Esophagus squamous epithelium (tissue), 5 donors: ENCODE measurements at places on chromosomes 16 and 17.

- no peak for DNase-seq
Measured at GRCh38 chr16:23959072-23959751, 123.4 kb downstream of the PRKCB start.

DNA sequence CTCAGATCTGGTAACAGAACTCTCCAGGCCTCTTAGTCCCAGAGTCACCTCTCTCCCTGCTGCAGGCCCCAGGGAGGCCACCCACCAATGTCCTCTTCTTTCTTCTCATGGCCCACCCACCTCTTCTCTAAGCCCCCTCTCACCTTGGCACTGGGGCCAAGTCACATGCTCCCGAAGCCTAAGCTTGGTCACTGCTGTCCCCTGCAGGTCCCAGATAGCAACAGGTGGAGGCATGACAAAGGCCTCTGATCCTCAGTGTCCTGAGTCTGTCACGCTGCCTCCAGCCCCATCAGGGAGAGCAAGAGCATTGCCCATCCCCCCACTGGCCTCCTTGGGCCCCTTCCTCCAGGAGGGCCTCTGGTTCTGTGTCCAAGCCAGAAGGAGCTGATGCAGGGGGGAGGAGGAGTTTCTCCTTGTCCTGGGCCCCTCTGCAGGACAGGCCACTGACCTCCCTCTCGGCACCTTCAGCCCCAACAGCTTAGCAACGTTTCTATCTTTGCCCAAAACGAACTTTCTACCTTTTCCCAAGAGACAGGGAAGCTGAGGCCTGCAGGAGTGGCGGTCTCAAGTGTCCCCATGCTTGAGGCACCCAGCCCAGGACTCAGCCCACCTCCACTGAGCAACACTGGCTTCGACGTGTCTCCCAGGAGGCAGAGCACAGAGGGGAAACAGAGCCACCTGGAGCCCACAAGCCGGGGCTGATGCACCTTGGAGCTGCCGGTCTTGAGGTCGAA, 8.6 kb downstream of the P2RX1 start:
- no peak for DNase-seq

DNA sequence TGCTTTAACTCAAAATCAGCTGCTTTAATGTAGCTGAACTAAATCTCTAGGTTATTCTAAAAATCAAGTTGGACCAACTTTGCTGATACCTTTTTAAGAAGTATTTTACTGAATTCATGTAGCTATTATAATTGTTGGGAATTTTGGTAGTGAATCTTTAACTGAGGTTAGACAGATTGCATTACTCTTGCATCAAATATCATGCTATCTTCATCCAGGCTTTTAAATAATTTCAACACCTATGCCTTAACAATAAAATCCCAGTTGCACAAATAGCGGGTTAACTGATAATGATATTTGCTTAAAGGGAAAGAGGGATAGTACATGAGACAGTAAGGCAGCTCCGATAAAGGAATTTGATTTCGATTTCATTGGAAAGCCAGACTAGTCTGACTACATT, 241.3 kb upstream of the TBX2 start:
- DNase-seq = no peak

- no peak for DNase-seq
Measured at GRCh38 chr17:56690441-56691291, 97.2 kb downstream of the NOG start.

GRCh38 chr17:77640252-77640651, 318.3 kb upstream of the TNRC6C start:
- DNase-seq = no peak

- DNase-seq = no peak
Measured at GRCh38 chr17:42791948-42792347, 6.6 kb downstream of the COA3 start.

DNA sequence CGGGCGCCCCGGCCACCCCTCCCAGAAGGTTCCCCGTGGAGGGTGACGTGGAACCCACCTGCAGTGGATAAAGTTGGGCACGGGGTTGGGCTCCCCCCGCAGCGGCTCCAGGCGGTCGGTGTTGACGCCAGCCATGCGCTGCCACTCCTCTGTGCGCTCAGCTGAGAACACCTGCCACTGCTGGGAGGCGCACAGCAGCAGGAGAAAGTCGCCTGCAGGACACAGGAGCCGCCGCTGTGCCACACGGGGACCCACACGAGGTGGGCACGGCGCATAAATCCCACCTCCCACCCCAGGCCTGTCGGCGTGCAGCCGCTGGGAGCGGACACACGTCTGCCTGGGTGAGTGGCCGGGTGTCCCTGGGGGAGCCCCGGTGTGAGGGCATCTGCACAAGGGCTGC, 20.7 kb downstream of the CTU2 start:
- no peak for DNase-seq

GRCh38 chr17:1931844-1932579, 93.1 kb downstream of the RTN4RL1 start:
- no peak for DNase-seq

DNA sequence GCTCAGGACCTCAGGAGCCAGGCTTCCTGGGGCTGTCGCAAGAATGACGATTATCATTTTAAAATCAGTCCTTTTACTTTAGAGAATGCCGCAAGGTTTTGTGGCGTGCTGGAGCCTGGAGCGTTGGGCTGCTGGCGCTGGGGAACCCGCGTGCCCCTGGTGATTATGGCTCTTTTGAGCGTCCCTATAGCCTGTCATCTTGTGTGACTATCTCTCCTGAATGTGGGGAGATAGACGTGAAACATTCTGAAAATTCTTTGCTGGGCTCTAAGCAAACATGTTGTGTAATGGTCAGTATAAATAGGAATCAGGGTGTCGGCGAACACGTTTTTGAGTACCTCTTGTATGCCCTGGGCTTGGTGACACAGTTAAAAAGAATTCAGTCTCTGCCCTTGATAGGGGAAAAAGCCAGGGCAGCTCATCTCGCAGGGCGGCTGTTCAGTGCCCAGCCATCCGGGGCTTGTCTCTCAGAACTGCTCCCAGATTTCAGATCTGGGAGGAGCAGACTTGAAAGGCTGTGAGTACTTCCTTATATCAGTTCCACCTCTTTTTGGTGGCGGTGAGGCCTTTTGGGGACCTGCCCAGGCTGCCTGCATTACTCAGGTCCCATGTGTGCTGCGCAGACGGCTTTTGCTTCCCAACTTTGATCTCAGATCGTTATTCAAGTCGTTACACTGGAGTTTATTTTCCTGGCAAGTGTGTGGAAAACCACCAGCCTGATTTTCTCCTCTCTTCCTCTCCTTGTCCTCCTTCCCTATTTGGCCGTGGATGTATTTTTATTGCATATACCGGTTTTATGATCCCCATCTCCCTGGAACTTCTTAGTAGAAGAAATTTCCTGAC, 973 bp downstream of the SLC7A6 start:
- no peak for DNase-seq

DNA sequence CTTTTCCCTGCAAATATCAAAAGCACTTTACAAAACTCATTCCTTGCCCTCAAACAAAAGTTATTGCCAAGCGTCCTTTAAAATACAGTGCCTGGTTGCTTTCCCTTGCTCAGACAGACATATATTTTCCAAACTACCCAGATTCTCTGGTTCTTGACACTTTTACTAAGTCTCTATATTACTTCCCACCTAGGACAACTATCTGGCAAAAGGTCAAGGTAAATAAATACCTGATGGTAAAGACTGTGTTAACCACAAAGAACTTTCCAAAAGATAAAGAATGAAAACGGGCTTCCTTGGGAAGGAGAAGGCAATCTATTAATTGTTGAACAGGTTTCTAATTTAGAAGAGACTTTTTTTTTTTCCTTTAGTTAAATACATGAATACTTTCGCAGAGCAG, 1.9 kb downstream of the HS3ST3A1 start:
- DNase-seq = no peak

- DNase-seq = no peak
Measured at GRCh38 chr17:3260600-3260999, 37.6 kb downstream of the OR3A1 start.

DNA sequence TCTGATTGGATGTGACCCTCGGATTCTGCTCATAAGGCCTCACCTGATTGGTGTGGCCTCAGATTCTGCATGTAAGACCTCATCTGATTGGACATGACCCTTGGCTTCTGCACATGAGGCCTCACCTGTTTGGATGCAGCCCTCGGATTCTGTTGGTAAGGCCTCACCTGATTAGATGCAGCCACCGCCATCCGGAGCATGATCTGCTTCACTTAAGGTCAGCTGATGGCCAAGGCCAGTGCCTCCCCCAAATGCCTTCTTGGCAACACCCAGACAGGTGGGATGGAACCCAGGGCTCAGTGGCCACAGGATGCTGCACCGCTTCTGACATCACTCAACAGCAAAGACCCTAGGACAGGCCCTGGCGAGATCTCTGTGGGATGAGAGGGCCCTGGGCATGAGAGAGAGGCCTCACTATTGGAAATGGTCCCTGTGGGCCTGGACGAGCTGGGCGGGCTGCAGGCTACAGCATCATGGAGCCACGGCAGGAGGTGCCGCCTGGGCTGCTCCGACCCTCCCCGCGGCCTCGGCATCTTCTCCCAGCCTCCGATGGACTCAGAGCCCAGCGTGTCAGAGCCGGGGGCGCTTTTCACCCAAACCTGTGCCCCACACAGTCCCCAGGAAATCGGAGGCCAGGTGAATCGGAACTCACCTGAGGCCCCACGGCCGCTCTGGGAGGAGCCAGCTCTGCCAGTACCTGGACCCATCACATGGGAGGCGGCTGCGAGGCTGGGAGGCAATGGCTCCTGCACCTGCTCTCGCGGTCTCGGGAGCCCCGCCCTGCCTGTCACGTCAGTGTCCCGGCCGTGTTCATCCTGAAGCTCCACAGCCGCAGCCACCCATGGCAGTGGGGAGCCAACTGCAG, 60.9 kb upstream of the ZNF469 start:
- DNase-seq = no peak

DNA sequence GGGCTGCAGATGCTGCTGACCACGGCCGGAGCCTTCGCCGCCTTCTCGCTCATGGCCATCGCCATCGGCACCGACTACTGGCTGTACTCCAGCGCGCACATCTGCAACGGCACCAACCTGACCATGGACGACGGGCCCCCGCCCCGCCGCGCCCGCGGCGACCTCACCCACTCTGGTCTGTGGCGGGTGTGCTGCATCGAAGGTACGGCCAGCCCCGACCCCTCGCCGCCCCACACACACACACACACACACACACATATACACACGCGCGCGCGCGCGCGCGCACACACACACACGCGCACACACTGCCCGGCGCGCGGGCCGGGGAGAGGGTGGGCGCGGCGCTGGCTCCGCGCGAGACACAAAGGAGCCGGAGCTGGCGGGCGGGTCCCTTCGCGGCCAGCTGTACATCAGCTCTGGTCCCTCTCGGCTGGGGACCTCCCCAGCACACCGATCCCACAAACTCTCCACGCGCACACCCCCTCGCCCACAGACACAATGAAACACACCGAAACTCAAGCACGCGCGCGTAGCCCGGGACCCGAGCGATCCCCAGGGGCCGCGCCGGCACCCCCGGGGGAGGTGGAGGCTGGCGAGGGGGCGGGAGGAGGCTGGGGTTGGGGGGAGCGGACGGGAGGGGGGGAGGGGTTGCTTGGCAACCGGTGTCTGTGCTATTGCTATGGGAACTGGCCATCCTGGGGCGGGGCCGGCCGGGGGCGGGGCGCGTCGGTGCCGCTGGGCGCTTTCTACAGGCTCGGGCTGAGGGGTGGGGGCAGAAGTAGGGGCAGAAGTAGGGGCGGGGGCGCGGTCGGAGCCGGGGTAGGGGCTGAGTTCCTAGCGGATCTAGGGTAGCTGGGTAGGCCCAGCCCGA, 658 bp downstream of the CACNG4 start:
- DNase-seq = no peak

DNA sequence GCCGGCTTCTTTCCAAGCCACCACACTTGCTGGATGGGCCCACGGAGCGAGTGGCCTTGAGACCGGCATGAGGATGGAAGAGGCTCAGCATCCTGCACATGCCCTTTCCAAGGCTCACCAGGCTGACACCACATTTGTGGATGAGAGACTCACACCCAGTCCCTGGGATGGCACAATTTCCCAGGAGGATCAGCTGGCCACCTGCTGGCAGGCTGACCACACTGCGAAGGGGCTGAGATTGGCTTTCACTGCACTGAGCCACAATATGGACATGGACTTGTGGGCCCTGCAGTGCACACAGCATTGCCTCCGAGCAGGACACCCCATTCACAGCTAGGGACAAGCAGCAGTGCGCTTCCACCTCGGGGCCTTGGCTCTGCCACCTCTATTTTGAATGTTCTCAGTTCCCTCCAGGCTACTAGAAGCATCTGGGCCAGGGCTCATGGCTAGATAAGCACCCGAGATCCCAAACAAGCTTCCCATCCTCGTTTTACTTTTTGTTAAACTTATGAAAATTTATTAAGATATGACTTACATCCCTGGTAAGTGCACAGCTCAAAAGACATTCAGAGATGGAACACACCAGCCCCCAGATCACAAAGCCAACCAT, 25.3 kb upstream of the KSR1 start:
- no peak for DNase-seq

DNA sequence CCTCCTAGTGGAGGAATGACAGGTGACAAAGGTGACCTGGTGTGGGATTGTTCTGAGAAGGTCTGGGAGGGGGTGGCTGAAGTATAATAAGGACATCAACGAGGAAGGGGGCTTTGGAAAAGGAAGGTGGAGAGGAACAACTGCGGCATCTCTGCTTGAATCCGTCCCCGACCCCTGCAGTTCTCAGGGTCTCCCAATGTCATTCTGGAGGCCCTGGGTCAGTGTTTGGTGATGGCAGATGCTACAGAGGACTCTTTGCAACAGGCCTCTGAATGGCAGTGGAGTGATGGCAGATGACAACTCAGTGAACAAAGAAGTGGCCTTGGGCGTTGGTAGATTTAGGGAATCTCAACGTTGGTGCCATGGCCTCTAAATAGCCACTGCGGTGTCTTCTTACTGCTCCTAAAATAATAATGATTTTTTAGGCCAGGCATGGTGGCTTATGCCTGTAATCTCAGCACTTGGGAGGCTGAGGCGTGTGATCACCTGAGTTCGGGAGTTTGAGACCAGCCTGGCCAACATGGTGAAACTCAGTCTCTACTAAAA, 1.3 kb downstream of the ENGASE start:
- DNase-seq = no peak

DNA sequence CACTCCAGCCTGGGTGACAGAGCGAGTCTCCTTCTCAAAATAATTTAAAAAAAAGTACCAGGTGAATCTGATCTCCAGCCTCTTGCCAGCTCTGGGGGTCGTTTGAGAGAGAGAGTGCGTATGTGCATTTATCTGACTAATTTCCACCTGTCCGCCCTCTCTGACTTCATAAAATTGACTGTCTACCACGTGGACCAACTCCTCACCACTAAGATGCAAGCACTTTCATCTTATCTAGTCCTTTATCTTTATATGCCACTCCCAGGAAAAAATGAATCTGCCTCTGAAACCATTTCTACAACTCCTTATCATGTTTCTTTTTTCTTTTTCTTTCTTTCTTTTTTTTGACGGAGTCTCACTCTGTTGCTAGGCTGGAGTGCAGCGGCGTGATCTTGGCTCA, 55.8 kb downstream of the HS3ST3A1 start:
- DNase-seq = no peak

- DNase-seq = no peak
Measured at GRCh38 chr16:4402439-4403132, 13.8 kb downstream of the CORO7 start.

GRCh38 chr16:67552476-67552875, 9.8 kb upstream of the CTCF start:
- DNase-seq = no peak
